ENCODE measurements at places on chromosomes 1 and 21. TPM values are rescaled to one million over a fixed set of nuclear protein-coding genes. Genes with fewer than 3 reads are reported as not detected.

DNA sequence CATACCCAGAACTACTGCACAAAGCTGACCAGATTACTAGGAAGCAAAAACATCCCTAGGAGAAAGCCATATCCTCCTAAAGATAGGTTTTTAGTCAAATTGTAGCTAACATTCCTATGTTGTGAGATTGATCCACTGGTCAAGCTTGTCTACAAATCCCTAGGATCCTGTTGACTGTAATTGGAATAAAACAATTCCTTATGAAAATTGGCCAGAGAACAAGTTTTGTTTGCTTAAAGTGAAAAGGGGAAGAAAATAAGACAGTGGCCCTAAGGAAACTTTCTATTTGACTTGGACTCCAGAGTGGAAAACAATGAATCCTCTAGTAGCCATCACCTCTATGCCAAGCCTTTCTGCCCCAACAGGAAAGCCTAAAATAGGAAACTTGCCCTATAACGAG is 645.2 kb upstream of the USP24 start:
- H3K36me3 ChIP-seq, result no peaks in the 10 kb centered on the region
- no peak overlapping the region for H3K27ac ChIP-seq
- H3K4me1 ChIP-seq, result peaks cover 16% of the 10 kb centered on the region
- no peaks in the 10 kb centered on the region for H3K27me3 ChIP-seq
- H3K4me3 ChIP-seq, result no peak overlapping the region
- no peak for DNase-seq

DNA sequence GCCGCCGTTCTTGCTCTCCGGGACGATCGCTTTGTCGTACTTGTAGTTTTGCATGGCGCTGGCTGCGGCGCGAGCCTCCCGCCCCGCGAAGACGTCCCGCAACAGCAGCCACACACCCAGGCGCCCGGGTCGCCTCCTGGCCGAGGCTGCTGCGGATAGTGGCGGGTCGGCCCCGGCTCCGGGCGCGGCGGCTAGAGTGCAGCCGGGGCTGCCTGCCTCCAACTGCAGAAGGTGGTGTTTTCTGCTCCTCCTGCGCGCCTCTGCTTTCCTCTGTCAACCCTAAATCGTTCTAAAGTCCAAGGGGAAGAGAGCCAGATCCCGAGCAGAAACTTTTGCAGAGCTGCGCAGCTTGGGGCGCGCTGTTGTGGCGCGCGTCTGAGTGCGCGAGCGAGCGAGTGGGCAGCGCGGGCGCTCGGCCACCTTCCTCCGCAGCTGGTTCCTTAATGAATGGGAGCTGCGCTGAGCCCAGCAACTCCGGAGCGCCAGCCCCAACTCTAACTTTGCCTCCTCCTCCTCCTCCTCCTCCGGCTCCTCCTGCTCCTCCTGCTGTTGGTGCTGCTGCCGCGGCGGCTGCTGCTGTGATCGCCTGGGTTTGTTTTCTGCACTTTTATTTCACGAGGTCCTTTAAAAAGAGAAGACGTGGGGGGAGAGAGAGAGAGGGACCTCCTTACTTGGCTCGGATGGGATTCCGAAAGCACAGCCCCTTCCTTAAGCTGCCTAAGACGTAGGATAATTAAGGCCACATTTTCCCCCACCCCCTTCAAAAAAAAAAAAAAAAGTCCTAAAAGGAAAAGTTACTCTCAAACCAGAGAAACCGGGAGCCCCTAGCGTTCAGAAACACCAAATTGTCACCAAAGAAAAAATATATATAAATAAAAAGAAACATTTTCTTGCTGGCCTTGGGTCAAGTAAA is at the start of gene PLPP3:
Gene PLPP3 (minus strand): TSS at position 601 of the 913 bp plus-strand sequence. CDS start 547 bp downstream, at position 54.
- H3K27ac ChIP-seq, result peak within 1 kb of the TSS; percentile 97
- DNase-seq, result peak; percentile 87
- no peaks in the 10 kb centered on the region for H3K36me3 ChIP-seq

DNA sequence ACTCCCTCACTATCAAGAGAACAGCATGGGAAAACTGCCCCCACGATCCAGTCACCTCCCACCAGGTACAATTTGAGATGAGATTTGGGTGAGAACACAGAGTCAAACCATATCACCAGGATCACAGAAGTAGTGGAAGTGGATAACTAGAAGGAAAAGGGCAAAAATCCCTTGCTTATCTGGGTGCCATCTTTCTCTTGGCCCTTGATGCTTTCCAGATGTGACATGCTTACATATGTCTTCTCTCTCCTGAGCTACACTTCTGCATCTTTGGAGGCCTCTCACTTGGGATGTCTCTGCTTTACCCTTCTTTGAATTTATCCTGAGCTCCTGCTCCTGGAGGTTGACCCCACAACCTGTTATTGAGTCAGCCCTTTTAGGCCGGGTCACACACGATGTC is 57.6 kb upstream of the APOBEC4 start:
- H3K4me1 ChIP-seq, result peaks cover 39% of the 10 kb centered on the region
- H3K27ac ChIP-seq, result no peak overlapping the region
- no peak overlapping the region for H3K4me3 ChIP-seq
- H3K36me3 ChIP-seq, result no peaks in the 10 kb centered on the region

- DNase-seq, result no peak
- no peak overlapping the region for H3K4me3 ChIP-seq
- H3K36me3 ChIP-seq, result peaks cover 36% of the 10 kb centered on the region
- peaks cover 20% of the 10 kb centered on the region for H3K4me1 ChIP-seq
- H3K27me3 ChIP-seq, result peaks cover 21% of the 10 kb centered on the region
Measured at GRCh38 chr1:6184083-6184783, 4.1 kb upstream of the CHD5 start.

DNA sequence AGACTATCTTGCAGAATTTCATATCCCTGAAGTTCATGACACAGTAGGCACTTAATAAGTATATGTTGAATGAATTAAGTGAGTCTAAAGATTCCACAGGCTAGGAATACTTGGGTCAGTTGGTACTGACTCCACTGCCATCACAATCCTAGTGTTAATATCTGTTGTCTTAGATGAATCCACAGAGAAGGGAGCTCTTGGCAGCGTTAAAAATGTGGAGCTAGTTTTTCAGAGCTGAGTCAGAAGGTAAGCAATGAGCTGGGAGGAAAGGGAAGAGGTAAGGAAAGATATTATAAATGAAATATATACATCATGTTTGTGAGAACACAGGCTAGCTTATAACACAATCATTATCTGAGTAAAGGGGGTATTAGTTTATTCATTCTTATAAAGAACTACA is 21.8 kb upstream of the GORAB start:
- H3K27me3 ChIP-seq, result no peaks in the 10 kb centered on the region
- DNase-seq, result no peak
- H3K4me1 ChIP-seq, result no peaks in the 10 kb centered on the region
- H3K4me3 ChIP-seq, result no peak overlapping the region
- no peaks in the 10 kb centered on the region for H3K36me3 ChIP-seq

Gene CHRM3
- 0.36 TPM for total RNA-seq

Gene NPL
- total RNA-seq, result 5.3 TPM

Gene C4BPB
- total RNA-seq, result 0.30 TPM

Gene WDR64
- not detected for total RNA-seq

Gene ASCL5
- total RNA-seq, result not detected

Gene RAB3B
- total RNA-seq, result not detected

Gene MAP10
- 3.2 TPM for total RNA-seq

Gene CBR3
- total RNA-seq, result 2.0 TPM
